ENCODE measurements at places on chromosomes 1 and 21. TPM values are rescaled to one million over a fixed set of nuclear protein-coding genes. Genes with fewer than 3 reads are reported as not detected.

DNA sequence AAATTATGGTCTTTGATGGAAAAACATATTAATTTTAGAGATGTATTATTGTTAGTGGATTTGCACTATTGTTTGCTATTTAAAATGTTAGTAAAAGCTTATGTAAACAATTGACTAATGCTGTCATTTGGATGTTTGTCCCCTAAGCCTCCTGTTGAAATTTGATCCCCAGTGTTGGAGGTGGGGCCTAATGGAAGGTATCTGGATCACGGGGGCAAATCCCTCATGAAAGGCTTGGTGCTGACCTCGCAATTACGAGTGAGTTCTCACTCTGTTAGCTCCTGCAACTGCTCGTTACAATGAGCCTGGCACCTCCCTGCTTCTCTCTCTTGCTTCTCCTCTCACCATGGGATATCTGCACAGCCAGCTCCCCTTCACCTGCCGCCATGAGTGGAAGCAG, 14.3 kb downstream of the TMEM35B start:
- H3K4me3 ChIP-seq, result no peak overlapping the region
- no peak overlapping the region for H3K27ac ChIP-seq
- DNase-seq, result no peak
- no peaks in the 10 kb centered on the region for H3K4me1 ChIP-seq
- H3K27me3 ChIP-seq, result no peaks in the 10 kb centered on the region

The RORC gene
- total RNA-seq, result 1.0 TPM

DNA sequence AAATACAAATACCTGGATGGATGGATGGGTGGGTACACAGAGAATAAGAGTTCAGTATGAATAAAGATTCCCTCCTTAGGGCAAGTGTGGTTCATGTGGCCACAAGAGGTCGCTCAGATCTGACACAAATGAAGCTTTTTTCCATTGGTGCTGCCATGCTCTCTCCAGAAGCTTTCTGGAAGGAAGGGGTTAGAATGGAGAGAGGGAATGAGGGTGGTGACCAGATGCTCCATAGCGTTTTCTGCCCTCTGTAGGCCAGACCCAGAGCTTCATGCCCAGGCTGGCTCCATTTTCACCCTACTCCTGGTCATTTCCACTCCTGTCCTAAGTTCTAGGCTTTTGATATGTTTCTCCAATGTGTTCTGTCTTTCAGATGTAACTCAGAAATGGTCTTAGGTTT, 3.3 kb upstream of the FCRL6 start:
- no peaks in the 10 kb centered on the region for H3K36me3 ChIP-seq
- no peaks in the 10 kb centered on the region for H3K4me1 ChIP-seq
- H3K4me3 ChIP-seq, result no peak overlapping the region

DNA sequence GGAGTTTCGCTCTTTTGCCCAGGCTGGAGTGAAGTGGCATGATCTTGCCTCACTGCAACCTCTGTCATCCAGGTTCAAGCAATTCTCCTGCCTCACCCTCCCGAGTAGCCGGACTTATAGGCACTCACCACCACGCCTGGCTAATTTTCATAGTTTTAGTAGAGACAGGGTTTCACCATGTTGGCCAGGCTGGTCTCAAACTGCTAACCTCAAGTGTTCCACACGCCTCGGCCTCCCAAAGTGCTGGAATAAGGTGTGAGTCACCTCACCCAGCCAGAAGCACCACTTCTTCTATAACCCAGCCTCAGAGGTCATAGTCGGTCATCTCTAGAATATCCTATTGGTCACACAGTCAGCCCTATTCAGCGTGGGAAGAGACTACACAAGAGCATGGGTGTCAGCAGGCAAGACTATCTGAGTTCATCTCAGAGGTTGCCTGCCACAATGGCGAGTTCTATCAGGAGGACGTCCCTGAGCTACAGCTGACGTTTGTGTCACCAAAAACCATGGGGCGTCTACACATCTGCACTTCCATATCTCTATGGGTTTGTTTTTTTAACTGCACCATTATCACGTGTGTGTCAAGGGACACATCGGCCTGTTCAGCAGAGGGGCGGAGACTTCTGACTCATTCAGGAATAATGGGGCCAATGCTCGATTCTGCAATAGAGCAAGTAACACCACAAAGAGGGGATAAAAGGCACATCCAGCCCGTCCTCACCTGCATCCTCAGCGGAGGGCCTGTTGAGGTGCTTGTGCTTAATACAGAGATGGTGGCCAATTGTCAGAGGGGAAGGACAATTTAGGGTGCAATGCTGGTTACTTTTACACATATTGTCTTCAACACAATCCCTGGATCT, 256.3 kb upstream of the IRF2BP2 start:
- H3K27ac ChIP-seq, result no peak overlapping the region
- H3K27me3 ChIP-seq, result peaks cover 2% of the 10 kb centered on the region
- no peak for DNase-seq
- H3K4me3 ChIP-seq, result no peak overlapping the region

The ZC3H11A gene
- total RNA-seq, result 85.9 TPM

The IFI44L gene
- total RNA-seq, result 0.59 TPM

The GNG4 gene
- total RNA-seq, result 1.8 TPM

GRCh38 chr1:231663211-231663792, 36.7 kb downstream of the DISC1 start:
- peaks cover 1% of the 10 kb centered on the region for H3K27me3 ChIP-seq
- H3K4me1 ChIP-seq, result peaks cover 57% of the 10 kb centered on the region
- peak overlapping the region; percentile 14 for H3K4me3 ChIP-seq
- H3K27ac ChIP-seq, result peak overlapping the region; percentile 87

DNA sequence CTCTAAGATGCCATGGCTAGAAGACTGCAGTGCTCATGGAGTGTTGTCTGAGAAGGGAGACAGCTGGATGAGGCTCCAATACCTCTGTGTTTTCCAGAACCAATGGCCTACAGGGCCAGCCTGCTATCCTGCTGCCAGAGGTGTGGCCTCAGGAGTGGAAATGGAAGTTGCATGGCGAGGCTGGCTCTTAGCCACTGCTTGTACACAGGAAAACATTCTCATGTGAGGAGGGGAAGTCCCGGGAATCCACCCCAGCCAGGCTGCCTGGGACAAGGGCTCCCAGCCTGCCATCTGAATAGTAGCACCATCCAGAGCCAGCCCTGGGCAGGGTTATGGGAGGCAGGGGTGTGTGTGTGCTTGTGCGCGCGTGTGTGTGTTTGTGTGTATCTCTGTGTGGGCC, 56.5 kb downstream of the SDC3 start:
- H3K27ac ChIP-seq, result peak overlapping the region; percentile 75
- DNase-seq, result peak; percentile 39

GRCh38 chr1:6126028-6126427, 54.1 kb downstream of the CHD5 start:
- H3K27me3 ChIP-seq, result peaks cover 12% of the 10 kb centered on the region
- no peak overlapping the region for H3K4me3 ChIP-seq
- no peaks in the 10 kb centered on the region for H3K4me1 ChIP-seq
- no peak for DNase-seq

DNA sequence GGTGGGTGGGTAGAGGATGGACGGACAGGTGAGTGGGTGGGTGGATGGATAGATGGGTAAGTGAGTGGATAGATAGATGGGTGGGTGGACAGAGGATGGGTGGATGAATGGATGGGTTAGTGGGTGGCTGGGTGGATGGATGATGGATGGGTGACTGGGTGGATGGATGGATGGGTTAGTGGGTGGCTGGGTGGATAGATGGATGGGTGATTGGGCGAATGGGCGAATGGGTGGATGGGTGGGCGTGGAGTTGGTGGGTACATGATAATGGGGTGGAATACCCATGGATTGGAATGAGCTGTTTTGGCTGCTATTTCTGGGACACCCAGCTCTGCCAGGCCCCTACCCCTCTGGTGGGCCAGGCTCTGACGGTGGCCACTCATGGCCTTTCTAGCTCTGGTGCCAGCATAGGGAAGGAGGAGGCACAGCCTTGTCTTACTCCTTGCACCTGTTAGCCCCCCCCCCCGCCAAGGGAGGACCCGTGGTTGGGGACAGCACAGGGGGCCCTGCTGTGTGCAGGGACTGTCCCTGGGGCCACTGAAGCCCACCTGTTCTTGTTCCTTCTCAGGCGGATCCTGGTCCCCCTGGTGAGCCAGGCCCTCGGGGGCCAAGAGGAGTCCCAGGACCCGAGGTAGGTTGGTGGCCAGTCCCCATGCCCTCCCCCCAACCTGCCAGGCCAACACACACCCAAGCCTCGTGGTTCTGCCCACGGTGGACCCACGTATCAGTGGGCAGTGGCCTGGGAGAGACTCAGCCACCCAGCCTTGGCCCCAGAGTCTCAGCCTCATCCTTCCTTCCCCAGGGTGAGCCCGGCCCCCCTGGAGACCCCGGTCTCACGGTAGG, 26.4 kb downstream of the COL6A2 start:
- no peaks in the 10 kb centered on the region for H3K4me1 ChIP-seq
- H3K27me3 ChIP-seq, result peaks cover 14% of the 10 kb centered on the region
- DNase-seq, result peak; percentile 2
- H3K36me3 ChIP-seq, result peaks cover 25% of the 10 kb centered on the region
- H3K4me3 ChIP-seq, result no peak overlapping the region

DNA sequence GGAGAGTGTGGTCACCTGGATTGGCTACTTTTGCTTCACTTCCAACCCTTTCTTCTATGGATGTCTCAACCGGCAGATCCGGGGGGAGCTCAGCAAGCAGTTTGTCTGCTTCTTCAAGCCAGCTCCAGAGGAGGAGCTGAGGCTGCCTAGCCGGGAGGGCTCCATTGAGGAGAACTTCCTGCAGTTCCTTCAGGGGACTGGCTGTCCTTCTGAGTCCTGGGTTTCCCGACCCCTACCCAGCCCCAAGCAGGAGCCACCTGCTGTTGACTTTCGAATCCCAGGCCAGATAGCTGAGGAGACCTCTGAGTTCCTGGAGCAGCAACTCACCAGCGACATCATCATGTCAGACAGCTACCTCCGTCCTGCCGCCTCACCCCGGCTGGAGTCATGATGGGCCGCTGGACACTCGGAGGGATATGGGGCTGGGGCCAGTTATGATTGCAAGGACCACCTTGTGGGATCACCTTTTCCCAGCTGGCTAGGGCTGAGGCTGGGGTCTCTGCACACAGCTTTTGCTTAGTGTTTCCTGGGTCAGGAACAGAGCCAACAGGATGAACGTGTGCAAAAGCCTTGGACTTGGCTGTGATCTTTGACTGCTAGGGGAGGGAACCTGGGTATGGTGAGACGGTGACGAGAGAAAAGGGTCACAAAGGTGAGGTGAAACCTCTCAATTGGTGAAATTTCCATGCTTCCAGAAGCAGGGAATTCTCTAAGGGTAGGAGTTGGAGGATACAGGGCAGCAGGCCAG, 4.3 kb upstream of the GNAI3 start:
- H3K27ac ChIP-seq, result no peak overlapping the region
- H3K4me1 ChIP-seq, result peaks cover 33% of the 10 kb centered on the region
- peaks cover 16% of the 10 kb centered on the region for H3K27me3 ChIP-seq
- peaks cover 6% of the 10 kb centered on the region for H3K36me3 ChIP-seq

The TSSK3 gene
- 0.67 TPM for total RNA-seq

- DNase-seq, result no peak
- no peaks in the 10 kb centered on the region for H3K36me3 ChIP-seq
- no peak overlapping the region for H3K27ac ChIP-seq
- H3K4me1 ChIP-seq, result no peaks in the 10 kb centered on the region
- no peaks in the 10 kb centered on the region for H3K27me3 ChIP-seq
These were observed 1009.9 kb downstream of the ADGRL2 start for GRCh38 chr1:82810601-82811000.

DNA sequence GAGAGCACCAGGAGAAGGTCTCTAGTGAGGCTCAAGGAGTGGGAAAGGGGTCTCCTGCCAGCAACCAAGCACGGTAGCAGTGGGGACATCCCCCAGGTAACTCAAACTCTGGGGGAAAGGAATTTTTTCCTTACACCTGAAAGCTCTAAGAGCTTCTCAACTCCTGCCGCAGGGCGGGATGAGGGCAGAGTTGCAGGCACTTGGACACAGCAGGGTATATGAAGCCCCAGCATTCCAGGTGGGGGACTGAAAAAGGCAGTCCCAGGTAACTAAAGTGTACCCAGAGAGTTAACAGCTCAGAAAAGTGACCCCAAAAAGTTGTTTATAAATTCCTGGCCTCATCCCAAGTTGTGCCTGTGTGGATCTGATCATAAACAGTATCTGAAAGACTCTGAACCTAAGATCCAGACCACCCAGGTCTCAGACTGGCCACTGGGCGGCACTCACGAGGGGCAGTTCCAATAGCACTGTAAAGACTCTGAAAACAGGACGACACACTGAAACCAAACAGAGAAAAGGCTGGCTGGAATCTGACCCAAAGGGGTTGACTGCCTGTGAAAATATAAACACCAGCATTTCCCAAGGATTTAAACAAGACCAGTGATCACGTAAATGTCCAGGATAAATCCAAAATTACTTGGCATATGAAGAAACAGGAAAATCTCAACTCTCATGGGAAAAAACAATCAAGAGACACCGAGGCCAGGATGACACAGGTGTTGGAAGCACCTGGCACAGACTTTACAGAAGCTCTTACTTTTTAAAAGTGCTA, 47.5 kb downstream of the HSF2BP start:
- H3K4me1 ChIP-seq, result no peaks in the 10 kb centered on the region
- DNase-seq, result peak; percentile 73
- H3K27me3 ChIP-seq, result peaks cover 3% of the 10 kb centered on the region
- no peak overlapping the region for H3K4me3 ChIP-seq
- H3K36me3 ChIP-seq, result no peaks in the 10 kb centered on the region
- no peak overlapping the region for H3K27ac ChIP-seq

The ERVH48-1 gene
- 20.5 TPM for total RNA-seq

DNA sequence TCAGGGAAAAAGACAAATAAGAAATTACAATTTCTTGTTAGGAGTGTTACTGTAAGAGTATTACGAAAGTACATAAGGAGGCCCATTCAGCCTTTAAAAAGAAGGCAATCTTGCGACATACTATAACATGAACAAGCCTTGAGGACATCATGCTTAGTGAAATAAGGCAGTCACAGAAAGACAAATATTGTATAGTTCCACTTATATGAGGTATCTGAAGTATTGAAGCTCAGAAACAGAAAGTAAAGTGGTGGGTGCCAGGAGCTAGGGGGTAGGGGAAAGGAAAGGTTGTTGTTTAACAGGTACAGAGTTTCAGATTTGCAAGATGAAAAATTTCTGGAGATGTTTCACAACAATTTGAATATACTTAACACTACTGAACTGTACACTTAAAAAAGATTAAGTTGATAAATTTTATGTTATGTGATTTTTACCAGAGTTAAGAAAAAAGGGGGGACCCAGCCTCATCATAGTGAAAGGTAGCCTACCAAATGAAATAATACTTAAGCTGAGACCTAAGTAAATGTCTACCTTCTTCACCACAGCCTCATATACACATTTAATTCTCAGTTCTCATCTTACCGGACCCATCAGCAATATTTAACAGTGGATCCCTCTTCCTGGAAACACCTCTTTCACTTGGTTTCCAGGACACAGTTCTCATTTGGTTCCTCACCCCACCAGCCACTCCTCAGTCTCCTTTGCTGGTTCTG, 19.5 kb downstream of the USP24 start:
- peaks cover 17% of the 10 kb centered on the region for H3K4me1 ChIP-seq
- H3K27me3 ChIP-seq, result peaks cover 4% of the 10 kb centered on the region
- no peak overlapping the region for H3K27ac ChIP-seq
- no peak for DNase-seq
- H3K36me3 ChIP-seq, result peaks cover 12% of the 10 kb centered on the region

- H3K36me3 ChIP-seq, result peaks cover 4% of the 10 kb centered on the region
- H3K27ac ChIP-seq, result peak overlapping the region; percentile 68
- DNase-seq, result no peak
- peaks cover 63% of the 10 kb centered on the region for H3K4me1 ChIP-seq
These were observed 2.2 kb downstream of the NAV1 start for GRCh38 chr1:201540846-201541735.

GRCh38 chr21:33247599-33247998, 17.9 kb downstream of the IFNAR2 start:
- H3K4me1 ChIP-seq, result peaks cover 12% of the 10 kb centered on the region
- peak overlapping the region; percentile 3 for H3K4me3 ChIP-seq
- no peak for DNase-seq
- H3K27ac ChIP-seq, result peak overlapping the region; percentile 74
- peaks cover 60% of the 10 kb centered on the region for H3K36me3 ChIP-seq
